ENCODE measurements at places on chromosomes 6 and 20.

GRCh38 chr20:36098364-36098763, 56.2 kb upstream of the EPB41L1 start:
- H3K27me3 ChIP-seq: no peaks in the 10 kb centered on the region
- peak; percentile 67 for DNase-seq
- peaks cover 53% of the 10 kb centered on the region for H3K4me1 ChIP-seq
- no peaks in the 10 kb centered on the region for H3K36me3 ChIP-seq
- H3K4me3 ChIP-seq: no peak overlapping the region

GRCh38 chr20:53685070-53685595, 91.5 kb upstream of the ZNF217 start:
- H3K27me3 ChIP-seq: no peaks in the 10 kb centered on the region
- no peaks in the 10 kb centered on the region for H3K4me1 ChIP-seq
- no peak overlapping the region for H3K27ac ChIP-seq
- DNase-seq: no peak

DNA sequence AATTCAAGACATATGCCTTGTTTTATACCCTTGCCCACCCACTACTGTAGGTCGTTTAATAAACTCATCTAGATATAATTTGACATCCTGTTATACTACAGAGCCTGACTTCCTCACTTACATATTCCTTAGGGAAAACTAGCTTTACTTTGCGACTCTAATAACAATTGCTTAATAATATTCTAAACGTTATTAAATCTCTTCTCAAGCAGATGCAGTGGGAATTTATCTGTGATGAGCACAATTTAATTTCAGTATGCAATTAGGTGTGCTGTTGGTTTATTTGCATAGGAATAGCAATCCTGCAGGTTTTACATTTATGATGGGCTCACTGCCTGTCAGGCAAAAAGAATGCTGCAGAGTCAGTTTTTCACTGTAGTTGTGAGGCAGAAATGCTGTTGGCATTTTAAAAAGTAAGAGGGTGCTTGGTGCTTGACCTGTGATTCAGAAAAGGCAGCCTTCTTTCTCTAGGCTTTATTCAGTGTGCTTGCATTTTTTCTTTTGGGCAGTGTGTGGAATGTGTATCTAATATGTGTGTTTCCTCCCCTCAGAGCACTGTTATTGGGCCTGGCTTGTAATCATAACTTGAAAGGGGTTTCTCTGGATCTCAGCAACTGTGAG, 152.3 kb upstream of the SCGN start:
- H3K36me3 ChIP-seq: peaks cover 4% of the 10 kb centered on the region
- H3K27me3 ChIP-seq: no peaks in the 10 kb centered on the region
- H3K27ac ChIP-seq: no peak overlapping the region
- H3K4me1 ChIP-seq: no peaks in the 10 kb centered on the region
- no peak overlapping the region for H3K4me3 ChIP-seq
- no peak for DNase-seq

GRCh38 chr6:151389618-151390275, 1.6 kb downstream of the ZBTB2 start:
- no peaks in the 10 kb centered on the region for H3K36me3 ChIP-seq
- peak overlapping the region; percentile 97 for H3K27ac ChIP-seq

DNA sequence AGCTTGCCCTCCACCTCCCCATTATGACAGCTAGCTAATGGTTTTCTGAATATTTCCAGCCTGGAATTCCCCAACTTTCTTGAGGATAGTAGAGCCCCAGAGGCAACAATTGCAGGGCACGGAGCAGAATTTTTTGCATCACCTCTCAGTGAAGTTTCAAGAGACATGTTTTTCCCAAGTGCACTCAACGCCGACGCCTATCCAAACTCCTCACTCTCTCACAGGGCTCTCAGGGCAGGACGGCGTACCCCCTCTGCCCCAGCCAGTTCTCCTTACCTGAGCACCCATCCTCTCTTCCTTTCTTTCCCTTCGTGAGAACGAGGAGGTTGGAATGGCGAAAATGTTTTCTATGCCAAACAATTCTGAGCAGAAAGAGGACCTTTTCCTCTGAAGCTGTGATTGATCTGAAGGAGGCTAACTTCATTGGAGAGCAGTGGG, 83.1 kb upstream of the FOXQ1 start:
- H3K36me3 ChIP-seq: no peaks in the 10 kb centered on the region
- no peak for DNase-seq
- H3K4me1 ChIP-seq: no peaks in the 10 kb centered on the region
- no peaks in the 10 kb centered on the region for H3K27me3 ChIP-seq
- H3K27ac ChIP-seq: no peak overlapping the region
- no peak overlapping the region for H3K4me3 ChIP-seq

DNA sequence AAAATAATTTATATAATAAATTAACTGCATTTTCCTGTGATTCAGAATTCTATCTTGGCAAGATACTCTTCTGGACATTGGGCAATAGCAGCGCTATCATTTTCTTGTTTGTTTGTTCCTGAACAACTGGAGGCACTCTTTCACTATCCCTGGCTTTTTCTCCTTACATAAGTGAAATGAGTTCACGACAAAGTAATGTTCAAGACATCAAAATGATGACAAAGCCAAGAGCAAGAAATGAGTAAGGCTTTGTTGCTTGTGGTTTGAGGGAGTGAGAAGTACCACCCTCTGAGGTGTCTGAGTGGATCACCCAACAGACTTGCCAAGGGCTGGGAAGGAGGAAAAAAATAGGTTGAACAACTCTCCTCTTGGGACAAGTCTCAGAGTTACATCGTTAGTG, 466.6 kb upstream of the JAG1 start:
- H3K36me3 ChIP-seq: no peaks in the 10 kb centered on the region
- H3K4me3 ChIP-seq: no peak overlapping the region
- H3K27me3 ChIP-seq: no peaks in the 10 kb centered on the region
- H3K4me1 ChIP-seq: no peaks in the 10 kb centered on the region
- no peak for DNase-seq

DNA sequence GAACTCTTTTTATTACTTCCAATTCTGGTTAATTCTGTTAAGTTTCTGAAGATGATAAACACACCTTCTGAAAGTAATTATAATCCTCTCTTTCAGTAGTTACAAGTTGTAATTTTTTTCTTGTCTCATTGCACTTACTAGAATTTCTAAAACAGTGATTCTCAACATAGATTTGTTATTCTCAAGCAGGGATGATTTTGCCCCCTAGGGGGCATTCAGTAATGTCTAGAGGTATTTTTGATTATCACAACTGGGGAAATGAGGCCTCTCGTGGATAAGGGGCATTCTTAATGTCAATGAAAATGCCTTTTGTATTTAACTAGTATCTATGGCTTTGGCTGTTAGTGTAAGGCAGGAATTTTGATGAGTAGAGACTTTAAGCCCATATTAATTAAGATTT, 39.4 kb upstream of the MAFB start:
- no peak overlapping the region for H3K4me3 ChIP-seq
- H3K4me1 ChIP-seq: no peaks in the 10 kb centered on the region
- H3K27me3 ChIP-seq: peaks cover 8% of the 10 kb centered on the region
- DNase-seq: no peak

- H3K27ac ChIP-seq: no peak overlapping the region
- H3K4me3 ChIP-seq: no peak overlapping the region
- no peak for DNase-seq
- H3K36me3 ChIP-seq: peaks cover 49% of the 10 kb centered on the region
Measured at GRCh38 chr20:19958928-19959327, 58.2 kb upstream of the NAA20 start.

- H3K27ac ChIP-seq: no peak overlapping the region
- no peaks in the 10 kb centered on the region for H3K36me3 ChIP-seq
- H3K4me3 ChIP-seq: no peak overlapping the region
Measured at GRCh38 chr6:25829375-25829774, 2.5 kb downstream of the SLC17A1 start.

DNA sequence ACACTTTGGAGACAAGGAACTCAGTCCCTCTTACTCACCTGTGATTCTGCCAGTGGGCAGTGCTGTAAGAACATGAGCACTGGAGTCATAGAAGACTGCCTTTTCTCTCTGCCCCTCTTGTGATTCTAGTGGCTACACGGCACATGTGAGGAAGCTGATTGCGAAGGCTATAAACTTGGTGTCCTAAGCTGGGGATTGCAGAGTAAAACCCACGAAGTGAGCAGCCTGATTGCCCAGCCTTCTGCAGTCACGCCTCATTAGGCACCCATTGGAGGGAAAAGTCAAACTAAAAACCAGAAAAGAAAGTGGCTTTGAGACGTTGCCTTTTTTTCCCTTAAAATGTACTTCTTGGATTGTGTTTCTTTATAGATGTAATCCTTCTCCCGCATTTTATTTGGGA, 748.4 kb upstream of the CHD6 start:
- DNase-seq: no peak
- no peaks in the 10 kb centered on the region for H3K27me3 ChIP-seq
- H3K4me1 ChIP-seq: no peaks in the 10 kb centered on the region

DNA sequence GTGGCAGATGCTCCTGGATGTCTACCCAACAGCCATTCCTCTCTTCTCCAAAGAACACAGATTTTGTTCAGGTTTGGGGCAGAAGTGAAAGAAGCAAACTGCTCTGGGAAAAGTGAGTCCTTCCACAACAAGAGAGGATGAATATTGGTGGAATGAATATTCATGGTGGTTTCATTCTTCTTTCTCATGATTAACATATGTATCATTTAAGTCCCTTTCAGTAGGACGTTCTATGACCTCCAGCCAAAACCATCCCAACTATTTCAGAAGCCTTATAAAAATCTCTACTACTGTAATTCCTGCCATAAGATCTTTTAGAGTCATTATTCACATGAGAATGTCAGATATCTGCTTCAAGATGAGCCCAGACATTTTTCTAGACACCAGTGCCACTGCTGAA, 44.4 kb downstream of the MDN1 start:
- peaks cover 15% of the 10 kb centered on the region for H3K36me3 ChIP-seq
- H3K27ac ChIP-seq: no peak overlapping the region
- H3K4me1 ChIP-seq: no peaks in the 10 kb centered on the region
- H3K4me3 ChIP-seq: no peak overlapping the region

DNA sequence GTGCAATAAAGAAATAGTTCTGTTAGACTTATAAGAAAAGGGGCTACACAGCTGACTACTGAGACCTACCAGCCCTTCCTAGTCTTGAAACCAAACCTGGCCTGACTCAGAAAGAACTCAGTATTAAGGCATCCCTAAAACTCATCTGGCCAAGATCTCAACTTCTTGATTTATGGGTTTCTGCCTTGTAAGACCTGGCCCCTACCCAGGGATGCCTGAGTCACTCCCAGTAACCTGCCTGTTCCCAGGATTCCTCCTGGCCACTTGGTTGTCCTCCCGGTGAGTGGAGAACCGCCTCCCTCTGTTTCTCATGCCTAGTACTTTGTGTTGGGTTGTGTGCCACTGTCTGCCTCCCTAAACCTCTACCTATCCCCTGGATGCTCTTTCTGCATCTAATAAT, 189.4 kb upstream of the PREP start:
- DNase-seq: no peak
- H3K36me3 ChIP-seq: no peaks in the 10 kb centered on the region
- no peaks in the 10 kb centered on the region for H3K4me1 ChIP-seq
- no peak overlapping the region for H3K27ac ChIP-seq
- no peaks in the 10 kb centered on the region for H3K27me3 ChIP-seq
- no peak overlapping the region for H3K4me3 ChIP-seq

GRCh38 chr6:101722991-101723579, 329.6 kb downstream of the GRIK2 start:
- no peaks in the 10 kb centered on the region for H3K4me1 ChIP-seq
- no peaks in the 10 kb centered on the region for H3K36me3 ChIP-seq
- H3K4me3 ChIP-seq: no peak overlapping the region

- no peak for DNase-seq
- peaks cover 9% of the 10 kb centered on the region for H3K4me1 ChIP-seq
- no peaks in the 10 kb centered on the region for H3K27me3 ChIP-seq
- H3K4me3 ChIP-seq: no peak overlapping the region
- no peaks in the 10 kb centered on the region for H3K36me3 ChIP-seq
Measured at GRCh38 chr6:106192824-106193223, 106.7 kb downstream of the PRDM1 start.

GRCh38 chr6:17986656-17987446, 584 bp downstream of the KIF13A start:
- H3K27ac ChIP-seq: peak overlapping the region; percentile 83
- peak overlapping the region; percentile 21 for H3K4me3 ChIP-seq
- DNase-seq: peak; percentile 63
- H3K27me3 ChIP-seq: no peaks in the 10 kb centered on the region

- H3K4me1 ChIP-seq: no peaks in the 10 kb centered on the region
- no peak overlapping the region for H3K4me3 ChIP-seq
- no peak for DNase-seq
Measured at GRCh38 chr20:4633780-4634179, 87.9 kb upstream of the PRND start.

DNA sequence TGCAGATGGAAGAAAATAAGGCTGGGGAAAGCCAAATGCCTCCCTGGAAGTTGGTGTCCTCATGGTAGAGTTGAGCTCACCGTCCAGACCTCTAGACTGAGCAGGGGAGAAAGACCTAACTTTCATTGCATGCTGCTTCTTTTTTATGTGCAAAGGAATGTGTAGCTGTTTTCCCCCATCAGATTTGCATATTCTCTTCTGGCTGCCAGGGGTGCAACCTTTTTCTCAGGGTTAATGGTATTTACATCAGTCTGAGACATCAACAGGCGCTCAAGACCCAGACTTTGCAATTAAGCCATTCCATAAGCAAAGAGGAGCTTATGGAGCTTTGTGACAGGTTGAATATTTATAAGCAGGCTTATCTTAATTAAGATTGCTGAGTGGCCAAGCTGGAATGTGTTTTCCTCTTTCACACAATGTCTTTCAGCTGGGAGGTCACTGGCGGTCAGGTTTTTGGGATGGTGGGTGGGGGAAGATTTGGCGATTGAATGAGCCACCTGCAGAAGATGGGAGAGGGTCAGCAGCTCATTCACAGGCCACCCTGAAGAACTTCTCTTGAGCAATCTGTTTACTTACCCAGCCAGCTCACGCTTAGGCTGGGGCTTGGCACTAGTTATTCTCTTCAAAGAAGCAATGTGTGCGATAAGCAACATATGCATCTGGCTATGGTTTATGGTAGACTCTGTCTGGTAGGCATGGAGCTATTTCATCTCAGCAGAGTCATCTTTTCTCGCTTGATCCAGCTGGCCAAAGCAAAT, 88.6 kb downstream of the SCP2D1 start:
- H3K27ac ChIP-seq: no peak overlapping the region
- no peak for DNase-seq
- H3K4me3 ChIP-seq: no peak overlapping the region
- H3K36me3 ChIP-seq: no peaks in the 10 kb centered on the region
- no peaks in the 10 kb centered on the region for H3K4me1 ChIP-seq

DNA sequence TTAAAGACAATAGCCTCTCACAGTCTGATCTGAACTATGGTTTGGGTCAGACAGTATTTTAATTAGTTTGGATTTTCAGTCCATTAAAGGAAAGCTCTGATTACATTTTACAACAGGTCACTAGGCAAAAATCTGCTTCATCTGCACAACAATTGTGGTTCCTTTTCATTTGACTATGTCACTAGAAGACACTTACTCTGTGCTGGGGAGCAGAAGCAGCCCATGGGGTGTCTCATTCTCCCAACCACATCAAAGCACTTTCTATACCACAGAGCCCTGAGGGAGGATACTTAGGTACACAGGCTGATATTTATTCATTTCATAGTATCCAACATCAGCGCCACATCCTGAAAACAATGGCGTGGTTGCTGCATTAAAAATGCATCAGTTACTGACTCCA, 36.6 kb upstream of the HDAC2 start:
- H3K36me3 ChIP-seq: no peaks in the 10 kb centered on the region
- H3K4me1 ChIP-seq: no peaks in the 10 kb centered on the region
- DNase-seq: no peak

GRCh38 chr20:16143596-16143995, 429.7 kb downstream of the KIF16B start:
- H3K27me3 ChIP-seq: no peaks in the 10 kb centered on the region
- no peaks in the 10 kb centered on the region for H3K4me1 ChIP-seq
- no peak for DNase-seq
- no peak overlapping the region for H3K27ac ChIP-seq
- no peak overlapping the region for H3K4me3 ChIP-seq

Measured in transverse colon (tissue), 4 donors.